ENCODE measurements at places on chromosomes 6 and 20. TPM values are rescaled to one million over a fixed set of nuclear protein-coding genes. Genes with fewer than 3 reads are reported as not detected.

- DNase-seq, result no peak
Observed at GRCh38 chr6:30555816-30556065, 548 bp downstream of the GNL1 start.

GRCh38 chr6:31805939-31806469 lies 762 bp downstream of the LSM2 start:
- DNase-seq, result no peak

DNA sequence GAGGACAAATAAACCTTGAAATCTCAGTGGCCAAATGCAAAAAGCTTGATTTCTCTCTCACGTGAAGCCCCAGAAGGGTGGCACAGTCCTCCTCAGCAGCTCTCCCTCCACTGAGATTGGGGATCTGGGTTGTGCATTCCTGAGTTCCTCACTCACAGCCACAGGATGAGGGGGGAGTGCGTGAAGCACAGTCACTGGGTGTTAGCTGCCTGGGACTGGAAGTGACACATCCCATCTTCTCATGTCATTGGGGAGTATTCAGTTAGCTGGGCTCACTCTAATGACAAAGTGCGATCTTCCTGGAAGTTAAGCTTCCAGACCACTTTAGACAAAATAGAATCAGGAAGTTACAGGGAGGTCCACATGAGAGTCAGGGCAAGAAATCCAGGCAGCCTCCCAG lies 192.2 kb upstream of the LRFN2 start:
- no peak for DNase-seq

GRCh38 chr20:36344517-36345132 lies 38.5 kb downstream of the DLGAP4 start:
- no peak for DNase-seq

- DNase-seq, result no peak
Observed at GRCh38 chr6:34190504-34191122, 44.7 kb upstream of the GRM4 start.

DNA sequence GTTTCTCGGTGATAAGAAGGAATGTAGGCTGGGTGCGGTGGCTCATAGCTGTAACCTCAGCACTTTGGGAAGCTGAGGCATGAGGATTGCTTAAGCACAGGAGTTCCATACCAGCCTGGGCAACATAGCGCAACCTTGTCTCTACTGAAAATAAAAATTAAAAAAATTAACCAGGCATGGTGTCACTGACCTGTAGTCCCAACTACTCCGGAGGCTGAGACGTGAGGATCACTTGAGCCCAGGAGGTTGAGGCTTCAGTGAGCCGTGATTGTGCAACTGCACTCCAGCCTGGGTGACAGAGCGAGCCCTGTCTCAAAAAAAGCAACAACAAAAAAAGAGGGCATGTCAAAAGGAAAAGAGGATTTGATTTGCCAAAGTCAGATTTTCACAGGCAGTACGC lies 3.9 kb downstream of the NEU1 start:
- no peak for DNase-seq

DNA sequence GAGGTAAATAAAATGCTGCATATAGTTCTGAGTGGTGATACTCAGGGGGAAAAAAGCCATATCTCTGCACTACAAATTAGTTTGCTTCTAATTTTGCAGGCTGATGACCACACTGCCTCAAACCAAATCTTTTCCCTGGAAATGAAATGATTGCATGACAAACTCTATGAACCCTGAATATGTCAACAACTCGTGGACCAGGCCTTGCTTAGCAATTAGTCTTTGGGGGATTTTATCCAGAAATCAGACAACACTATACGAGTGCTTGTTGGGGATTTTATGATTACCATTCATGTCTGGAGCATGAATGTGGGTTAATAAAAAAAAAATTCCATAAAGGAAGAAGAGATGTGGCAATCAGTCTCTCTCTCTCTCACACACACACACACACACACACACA lies 42.0 kb downstream of the SOBP start:
- no peak for DNase-seq

DNA sequence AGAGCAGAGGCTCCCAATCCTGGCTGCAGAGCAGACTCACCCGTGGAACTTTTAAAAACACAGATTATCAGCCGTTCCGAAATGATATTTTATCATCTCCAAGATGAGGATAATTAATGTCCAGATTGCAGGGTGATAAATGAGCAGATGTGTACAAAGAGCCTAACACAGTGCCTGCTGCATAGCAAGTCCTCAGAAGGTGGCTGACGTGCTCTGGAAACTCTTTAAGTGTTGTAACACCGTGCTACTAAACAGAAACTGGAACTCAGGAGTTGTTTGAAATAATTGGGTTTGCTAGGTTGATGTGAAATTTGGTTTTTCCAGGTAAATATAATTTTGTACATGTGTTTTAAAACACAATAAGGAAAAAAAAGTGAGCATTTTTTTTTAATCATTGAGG lies 118.0 kb downstream of the ARMC2 start:
- DNase-seq, result no peak

DNA sequence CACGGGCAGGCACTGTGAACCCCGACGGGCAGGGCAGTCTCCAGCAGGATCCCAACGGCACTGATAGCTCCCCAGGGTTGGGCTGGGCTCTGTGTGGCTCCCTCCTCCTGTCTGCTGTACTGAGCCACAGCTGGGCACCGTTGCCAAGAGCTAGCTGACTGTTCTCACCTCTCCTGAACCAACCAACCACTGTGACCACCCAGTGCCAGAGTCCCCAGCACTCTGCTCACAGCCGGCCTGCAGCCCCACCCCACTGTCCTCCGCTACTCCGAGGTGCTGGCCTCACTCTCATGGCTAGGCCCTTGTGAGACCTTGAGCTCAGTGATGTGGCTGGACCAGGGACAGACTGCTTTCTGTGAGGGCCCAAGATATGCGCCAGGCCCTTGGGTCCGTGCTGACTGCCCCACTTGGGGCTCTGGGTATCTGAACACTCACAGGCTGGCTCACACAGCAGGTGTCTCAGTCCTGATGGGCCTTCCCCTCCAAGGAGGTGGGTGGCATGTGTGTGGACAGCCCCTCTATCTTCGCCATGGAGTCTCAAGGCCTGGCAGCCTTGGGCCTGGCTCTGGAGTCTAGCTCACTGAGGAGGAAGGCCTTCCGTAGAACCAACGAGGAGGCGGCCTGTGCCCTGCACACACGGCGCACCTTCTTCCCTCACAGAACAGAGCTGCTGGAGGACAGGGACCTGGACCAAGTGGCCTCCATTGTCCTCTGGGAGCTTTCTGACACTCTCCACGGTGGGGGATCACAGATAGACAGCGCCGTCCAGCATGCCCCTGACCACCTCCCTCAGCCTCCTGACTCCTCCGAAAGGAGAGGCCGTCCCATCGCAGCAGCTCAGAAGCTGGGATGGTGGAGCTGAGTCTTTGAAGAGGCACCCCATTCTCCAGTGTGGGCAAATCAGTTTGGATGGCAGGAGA lies 53.5 kb downstream of the TCP11 start:
- no peak for DNase-seq

- no peak for DNase-seq
Observed at GRCh38 chr6:52328729-52329128, 33.2 kb upstream of the PAQR8 start.

GRCh38 chr6:38450717-38451116 lies 189.0 kb downstream of the BTBD9 start:
- no peak for DNase-seq

- no peak for DNase-seq
Observed at GRCh38 chr20:18477821-18478220, 10.6 kb downstream of the POLR3F start.

DNA sequence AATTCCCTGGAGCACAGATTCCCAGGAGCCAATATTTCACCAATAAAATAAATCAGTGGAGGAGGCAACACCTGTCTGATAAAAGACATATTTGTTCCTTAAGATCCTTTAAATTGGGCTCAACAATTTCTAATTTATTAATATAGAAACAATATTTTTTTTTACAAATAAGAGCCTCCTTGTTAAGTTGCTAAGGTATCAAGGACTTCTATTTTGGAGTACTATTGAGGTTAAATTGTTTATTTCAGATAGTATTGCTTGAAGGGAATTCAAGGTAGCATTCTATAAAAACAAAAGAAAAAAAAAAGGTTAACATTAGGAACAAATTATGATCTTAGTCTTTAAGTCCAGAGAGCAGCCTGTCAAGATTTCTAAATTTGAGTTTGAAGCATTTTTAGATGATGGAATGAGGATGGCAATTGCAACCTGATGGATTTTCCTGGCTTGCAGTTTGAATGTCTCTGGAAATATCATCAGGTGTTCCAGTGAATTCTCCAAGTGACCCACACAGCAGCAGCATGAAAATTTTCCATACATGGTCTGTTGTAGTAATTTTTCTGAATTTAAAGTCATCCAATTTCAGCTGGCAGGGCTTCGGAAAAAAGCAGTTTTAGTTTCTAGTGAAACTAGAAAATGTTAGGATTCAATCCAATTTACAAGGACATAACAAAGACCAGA lies 19.3 kb upstream of the NCR2 start:
- no peak for DNase-seq

- DNase-seq, result no peak
Observed at GRCh38 chr6:49457771-49458170, 5.3 kb downstream of the MMUT start.

GRCh38 chr20:25394996-25395395 lies 4.4 kb upstream of the ABHD12 start:
- no peak for DNase-seq

DNA sequence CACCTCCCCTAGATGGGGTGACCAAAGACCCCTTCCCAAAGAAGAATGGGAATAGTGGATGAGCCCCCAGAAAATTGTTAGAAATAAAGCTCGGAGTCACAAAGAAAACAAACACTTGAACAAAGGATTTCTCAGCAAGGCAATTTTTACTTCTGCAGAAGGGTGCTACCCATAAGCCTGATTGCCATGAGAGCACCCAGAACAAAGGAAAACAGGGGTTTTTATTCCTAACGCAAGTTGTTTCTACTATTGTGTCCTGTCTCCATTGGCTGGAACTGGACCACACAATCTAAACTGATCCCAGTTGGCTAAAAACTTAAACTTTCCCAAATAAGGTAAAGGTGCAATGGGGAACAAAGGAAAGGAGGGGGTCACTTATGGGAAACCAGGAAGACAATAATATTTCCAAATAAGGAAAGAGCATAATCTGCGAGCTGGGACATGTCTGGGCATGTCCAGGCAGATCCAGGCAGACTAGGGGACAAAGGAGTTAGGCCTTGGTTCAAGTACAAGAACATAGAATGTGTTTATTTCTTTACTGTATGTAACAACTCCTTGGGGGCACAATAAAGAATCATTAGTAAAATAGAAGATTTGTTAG lies 20.0 kb downstream of the HLA-B start:
- no peak for DNase-seq

DNA sequence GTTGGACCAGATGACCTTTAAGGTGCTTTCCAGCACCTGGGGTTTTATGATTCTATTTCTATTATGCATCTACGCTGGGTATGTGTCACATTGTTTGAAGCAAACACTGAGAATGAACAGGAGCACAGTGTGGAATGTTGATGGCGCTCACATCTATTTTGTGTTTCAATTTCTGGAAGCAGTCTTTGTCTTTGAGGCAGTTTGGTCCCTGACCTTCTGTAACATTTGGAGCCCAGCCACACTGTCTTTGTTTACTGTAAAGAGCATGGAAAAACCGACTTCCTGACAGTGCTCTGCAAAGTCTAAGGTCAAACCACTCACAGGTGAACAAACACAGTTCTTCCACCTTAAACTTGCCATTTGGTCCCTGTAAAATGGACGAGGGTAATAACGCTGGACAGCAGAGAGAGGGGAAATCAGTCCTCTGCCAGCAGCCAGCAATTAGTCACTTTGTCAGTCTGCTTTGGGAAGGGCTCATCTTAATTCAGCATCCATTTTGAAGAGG lies 155.5 kb downstream of the PRL start:
- DNase-seq, result no peak

DNA sequence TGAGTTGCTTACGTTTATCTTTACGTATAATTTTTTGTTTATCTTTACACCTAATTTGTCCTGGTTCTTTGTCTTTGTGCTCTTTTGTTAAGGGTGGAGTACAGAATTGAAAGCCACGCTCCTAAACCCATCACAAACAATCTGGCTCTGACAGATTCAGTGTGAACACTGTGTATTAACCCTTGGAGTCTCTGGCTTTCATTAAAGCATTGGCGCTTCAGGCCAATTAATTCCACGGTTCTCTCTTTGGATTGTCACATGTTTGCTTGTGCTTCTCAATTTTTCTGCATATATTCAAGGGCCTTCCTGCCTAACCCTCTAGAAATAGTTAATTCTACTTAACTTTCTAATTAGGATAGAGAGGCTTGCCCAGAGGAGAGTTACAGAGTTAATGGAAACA lies 38.6 kb downstream of the NKX2-4 start:
- no peak for DNase-seq

DNA sequence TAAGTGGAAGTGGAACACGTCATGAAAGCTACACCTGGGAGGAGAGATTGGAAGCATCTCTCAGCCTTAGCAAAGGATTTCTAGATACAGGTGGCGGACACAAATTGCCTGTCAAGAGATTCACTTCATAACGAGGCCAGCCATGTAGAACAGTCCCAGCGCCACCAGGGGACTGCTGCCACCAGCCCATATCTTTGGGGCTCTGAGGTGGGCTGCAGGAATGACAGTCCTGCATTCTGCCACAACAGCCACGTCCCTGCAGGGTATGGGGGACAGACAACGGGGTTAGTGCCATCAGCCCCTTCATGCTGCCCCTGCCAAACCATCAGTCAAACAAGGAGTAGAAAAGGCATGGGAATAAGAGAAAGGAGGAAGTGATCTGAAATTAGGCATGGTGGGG lies 81.2 kb upstream of the SASH1 start:
- DNase-seq, result no peak

ECT2L gene
- 0.82 TPM for total RNA-seq

MAFB gene
- 7.3 TPM for total RNA-seq

LPA gene
- 1.2 TPM for total RNA-seq

KCNQ2 gene
- total RNA-seq, result 159 TPM

ARMH2 gene
- not detected for total RNA-seq

PPP1R14C gene
- 59.1 TPM for total RNA-seq

PNLDC1 gene
- not detected for total RNA-seq

CCM2L gene
- 2.9 TPM for total RNA-seq

GCM1 gene
- total RNA-seq, result under 0.01 TPM

ZC2HC1B gene
- not detected for total RNA-seq

PROKR2 gene
- 8.6 TPM for total RNA-seq

CYP39A1 gene
- 2.9 TPM for total RNA-seq

TRIM40 gene
- total RNA-seq, result not detected

CCDC28A gene
- 8.6 TPM for total RNA-seq

DTNBP1 gene
- total RNA-seq, result 10.2 TPM

LINC00237 gene
- 0.82 TPM for total RNA-seq

PLEKHG1 gene
- total RNA-seq, result 9.0 TPM

NOTCH4 gene
- 5.3 TPM for total RNA-seq
